Astrocyte of the spinal cord (primary cell): ENCODE measurements at places on chromosomes 2 and 18.

DNA sequence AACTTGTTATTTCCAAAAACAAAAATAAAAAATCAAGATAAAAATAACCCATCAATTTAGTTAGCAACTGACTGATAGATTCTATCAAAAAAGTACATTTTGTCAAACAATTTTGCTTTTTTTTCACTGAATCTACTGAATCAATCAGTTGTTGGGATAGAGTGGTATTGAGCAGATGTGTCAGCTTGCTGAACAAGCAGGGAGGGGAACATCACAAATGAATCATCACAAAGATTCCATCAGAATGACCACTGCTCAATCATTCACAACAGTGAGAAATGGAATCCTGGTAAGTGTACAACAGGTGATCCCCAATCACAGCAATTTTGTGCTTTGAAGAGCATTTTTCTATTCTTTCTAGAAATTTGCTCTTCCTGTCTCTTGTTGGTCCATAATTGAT lies 12.3 kb upstream of the SLC14A2 start:
- DNase-seq, result no peak

DNA sequence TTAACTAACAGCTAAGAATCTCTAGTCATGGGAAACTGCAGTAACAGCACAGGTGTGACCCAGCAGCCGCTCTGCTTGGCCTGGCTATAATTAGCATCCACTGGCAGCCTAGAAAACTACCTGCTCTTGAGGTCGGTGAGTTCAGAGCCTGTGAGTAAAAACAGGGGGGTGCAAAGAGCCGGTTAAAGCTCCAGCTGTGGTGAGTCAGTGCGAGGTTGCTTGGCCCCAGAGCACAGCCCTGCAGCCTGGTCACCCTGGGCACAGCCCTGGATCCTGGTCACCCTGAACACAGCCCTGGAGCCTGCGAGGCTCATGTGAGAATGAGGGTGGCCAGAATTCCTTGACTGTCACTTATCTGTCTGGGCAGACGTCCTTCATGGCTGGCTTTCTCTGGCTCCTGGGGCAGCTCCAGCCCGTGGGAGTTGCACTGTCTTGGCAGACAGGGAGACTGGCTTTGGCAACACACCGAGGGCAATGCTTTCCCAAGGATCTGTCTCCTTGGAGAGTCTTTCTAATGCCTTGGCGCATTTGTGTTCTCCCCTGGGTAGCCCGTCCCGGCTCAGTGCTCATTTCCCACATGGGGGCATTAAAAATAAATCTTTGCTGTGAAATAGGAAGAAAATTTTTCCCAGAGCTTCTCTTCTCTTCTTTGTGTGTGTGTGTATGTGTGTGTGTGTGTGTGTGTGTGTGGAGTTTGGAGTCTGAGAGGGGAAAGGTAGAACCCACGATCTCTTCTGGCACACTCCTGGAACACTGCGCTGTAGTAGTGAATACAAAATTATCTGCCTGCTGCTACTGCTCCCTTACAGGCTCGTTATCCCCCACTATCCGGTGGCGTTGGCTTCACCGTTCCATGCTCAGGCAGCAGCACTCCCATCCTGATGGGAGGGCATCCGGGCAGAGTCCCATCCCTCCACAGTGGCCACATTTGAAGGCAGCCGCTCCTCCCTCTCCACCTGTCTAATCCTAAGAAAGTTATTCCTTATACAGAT lies 250.2 kb upstream of the MEX3C start:
- DNase-seq, result no peak

- DNase-seq, result no peak
These were observed 25.8 kb downstream of the FEZ2 start for GRCh38 chr2:36572054-36572718.

- DNase-seq, result peak; percentile 67
These were observed 89.9 kb downstream of the ACSL3 start for GRCh38 chr2:222950638-222951285.

DNA sequence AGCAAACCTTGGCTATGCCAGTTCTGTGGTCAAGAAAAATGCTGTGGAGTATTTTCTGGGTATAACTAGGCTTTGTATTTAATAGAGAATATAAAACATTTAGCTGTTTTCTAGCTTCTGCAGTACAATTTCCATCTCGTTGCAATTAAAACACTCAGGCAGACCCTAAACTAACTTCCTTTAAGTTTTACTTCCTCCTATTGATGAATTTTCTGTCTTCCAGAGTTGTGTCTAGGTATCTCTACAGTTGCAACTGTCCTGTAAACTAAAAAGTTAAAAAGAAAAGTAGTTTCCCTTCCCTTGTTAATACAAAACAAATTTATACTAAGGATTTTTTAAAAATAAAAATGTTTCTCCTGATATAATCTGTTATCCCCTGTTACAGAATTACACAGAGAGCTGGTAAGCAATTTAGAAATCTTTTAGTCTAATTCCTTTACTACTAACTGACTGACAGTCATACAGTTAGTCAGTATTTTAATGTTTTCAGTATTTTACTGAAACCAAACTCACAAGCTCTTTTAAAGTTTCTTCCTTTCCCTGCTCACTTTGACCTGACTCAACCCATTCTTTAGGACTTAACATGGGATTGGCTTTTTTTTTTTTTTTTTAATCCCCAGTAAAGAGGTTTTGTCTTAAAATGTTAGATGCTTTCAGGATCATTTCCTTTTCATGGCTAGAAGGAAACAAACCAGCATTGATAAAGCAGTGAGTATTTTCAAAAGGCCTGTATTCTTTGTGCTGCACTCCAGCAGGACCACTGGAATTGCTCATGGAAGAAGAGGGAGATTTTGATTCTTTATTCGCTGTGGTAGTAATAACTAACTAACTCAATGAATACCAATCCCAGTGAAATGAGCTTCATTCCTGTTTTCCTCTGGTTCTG lies 22.9 kb downstream of the ITGAV start:
- DNase-seq, result no peak

DNA sequence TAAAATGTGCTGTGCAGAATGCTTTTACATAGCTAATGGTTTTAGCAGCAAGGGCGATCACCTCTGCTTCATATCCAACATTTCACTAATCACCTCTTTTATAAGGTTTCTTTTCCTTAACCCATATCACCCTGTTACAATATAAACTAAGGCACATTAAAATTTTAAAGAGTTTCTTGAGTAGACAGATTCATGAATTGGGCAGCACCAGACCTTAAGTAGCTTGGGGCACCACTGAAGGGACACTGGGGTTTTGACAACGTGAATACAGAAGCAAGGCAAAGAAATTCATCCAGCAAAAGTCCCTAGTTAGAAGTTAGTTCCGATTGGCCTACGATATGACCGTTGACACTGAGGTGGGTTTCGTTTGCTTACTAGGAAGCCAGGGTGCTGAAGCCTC lies 44.0 kb upstream of the RALBP1 start:
- DNase-seq, result no peak

GRCh38 chr2:16365366-16365765 lies 300.3 kb downstream of the CYRIA start:
- DNase-seq, result no peak

DNA sequence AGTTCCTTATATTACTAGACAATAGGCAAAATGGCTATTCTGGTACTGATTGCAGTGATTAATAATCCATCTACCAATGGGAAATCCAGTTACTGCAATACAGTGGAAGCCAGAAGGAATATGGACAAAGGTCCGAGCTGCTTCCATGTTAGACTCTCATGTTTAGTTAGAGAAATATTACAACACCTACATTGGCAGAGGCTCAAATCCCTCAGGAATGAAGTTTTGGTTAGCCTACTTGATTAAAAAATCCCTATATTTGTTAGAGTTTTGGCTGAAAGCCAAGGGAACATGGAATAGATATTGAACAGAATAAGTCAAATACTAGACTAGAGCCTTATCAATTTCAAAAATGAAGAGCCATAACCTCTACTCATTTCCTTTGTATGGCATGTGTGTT lies 48.5 kb downstream of the ARL6IP6 start:
- peak; percentile 31 for DNase-seq

DNA sequence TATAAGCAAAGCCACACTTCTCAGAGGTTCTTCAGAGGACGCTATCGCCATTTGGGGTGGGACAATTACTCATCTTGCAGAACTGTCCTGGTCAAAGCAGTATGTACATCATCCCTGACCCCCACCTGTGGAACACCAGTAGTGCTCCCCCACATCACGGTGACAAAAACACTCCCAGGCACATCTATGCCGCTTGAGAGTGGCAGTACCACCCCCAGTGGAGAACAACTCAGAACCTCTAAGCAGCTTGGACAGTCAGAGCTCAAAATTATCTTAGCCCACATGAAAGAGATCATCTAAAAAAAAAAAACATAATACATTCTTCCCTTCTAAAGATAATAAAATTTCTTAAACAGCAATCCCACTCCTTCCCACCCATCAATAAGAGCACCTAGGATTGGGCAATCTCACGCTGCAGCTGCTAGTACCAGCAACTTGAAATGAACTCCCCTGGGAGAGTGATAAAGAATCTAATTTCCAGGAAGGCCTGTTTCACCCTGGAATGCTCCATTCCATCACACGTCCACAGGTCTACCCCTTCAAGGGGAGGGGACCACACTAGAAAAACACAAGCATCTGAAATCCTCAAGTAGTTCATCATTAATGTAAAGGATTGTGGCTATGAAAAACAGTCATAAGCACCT lies 31.7 kb downstream of the LRP2 start:
- no peak for DNase-seq

GRCh38 chr18:58363767-58364540 lies 264.9 kb downstream of the ALPK2 start:
- peak; percentile 68 for DNase-seq

DNA sequence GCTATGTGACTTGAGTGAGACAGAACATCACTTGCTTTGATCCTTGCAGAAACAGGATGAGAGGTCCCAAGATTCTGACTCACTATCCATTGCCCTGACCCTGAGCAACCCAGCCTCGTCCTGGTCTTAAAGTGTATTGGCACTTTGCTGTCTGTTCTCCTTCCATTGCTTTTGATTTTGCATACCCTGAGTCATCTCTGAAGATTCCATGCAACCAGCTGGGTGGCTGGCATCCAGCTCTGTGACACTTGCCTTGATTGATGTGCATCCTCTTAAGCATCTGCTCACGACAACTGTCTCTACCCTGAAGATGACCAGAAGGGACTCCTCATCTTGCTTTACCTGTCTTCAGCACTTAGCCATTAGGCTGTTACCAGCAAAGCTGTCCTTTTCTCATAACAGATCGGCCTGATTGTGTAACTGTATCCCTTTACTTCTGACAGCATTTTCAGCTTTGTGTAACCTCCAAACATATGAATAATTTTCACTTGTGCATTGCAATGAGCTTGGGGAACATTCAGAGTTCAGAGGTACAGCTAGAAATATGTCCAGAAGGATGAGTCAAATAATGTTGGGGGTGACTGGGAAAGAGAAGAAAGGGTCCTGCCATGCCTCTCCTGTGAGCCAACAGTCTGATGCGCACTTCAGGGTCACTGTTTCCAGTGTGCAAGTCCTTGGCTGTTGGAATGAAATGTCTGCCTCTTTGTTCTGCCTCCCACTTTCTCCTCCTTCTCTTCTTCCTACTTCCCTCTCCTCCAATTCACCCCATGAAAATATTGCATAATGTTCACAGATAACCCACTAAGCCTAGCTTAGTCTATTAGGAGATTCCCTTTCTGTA lies 249.7 kb upstream of the OSR1 start:
- DNase-seq, result peak; percentile 89
